ENCODE measurements at places on chromosomes 4 and X. TPM values are rescaled to one million over a fixed set of nuclear protein-coding genes. Genes with fewer than 3 reads are reported as not detected.

The STAP1 gene
- total RNA-seq, result not detected

The LAMTOR3 gene
- 49.6 TPM for total RNA-seq

The CCNQ gene
- 25.9 TPM for total RNA-seq

The TMPRSS11D gene
- total RNA-seq, result not detected

The CHIC1 gene
- 13.0 TPM for total RNA-seq

The ELF4 gene
- 5.4 TPM for total RNA-seq

The ARMCX4 gene
- 6.8 TPM for total RNA-seq

The RWDD4 gene
- total RNA-seq, result 19.7 TPM

The KIAA1210 gene
- not detected for total RNA-seq

The MAGED1 gene
- total RNA-seq, result 151 TPM

The GRID2 gene
- total RNA-seq, result 0.58 TPM

The GAGE12J gene
- not detected for total RNA-seq

The NPY5R gene
- under 0.01 TPM for total RNA-seq

The MXRA5 gene
- 7.0 TPM for total RNA-seq

The GPR143 gene
- total RNA-seq, result under 0.01 TPM

The APELA gene
- total RNA-seq, result not detected

The RPA4 gene
- 0.56 TPM for total RNA-seq

The MAP3K15 gene
- total RNA-seq, result not detected

Measured in regular cardiac myocyte (primary cell).